ENCODE measurements at places on chromosomes 5 and 9.

- DNase-seq, result no peak
These were observed 2.6 kb upstream of the DAPK1 start for GRCh38 chr9:87494970-87495471.

GRCh38 chr9:116165912-116166311 lies 12.3 kb downstream of the PAPPA start:
- no peak for DNase-seq

DNA sequence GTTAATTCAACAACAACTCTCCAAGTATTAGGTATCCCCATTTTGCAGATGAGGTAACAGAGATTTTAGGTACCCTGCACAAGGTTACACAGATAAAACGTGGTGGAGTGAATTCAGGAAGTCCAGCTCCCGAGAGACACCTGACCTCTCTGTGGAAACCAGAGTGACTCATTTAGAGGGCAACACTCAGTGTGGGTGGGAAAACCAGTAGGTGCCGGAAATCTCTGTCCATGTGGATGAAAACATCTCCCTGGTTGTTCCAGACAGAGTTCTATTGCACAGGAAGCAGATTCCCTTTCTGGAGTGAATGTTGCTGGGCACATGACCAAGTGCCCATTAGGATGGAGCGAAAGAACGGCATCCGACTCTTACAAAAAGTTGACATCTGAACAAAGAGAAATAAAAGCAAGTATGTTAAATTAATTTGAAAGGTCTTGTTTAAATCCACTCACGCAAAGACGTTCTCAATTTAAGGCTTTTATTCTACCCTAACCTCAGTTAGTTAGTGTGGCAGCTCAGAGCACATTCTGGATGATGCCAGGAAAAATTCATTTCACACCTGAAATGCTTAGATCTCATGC lies 391.9 kb upstream of the WWC1 start:
- no peak for DNase-seq

DNA sequence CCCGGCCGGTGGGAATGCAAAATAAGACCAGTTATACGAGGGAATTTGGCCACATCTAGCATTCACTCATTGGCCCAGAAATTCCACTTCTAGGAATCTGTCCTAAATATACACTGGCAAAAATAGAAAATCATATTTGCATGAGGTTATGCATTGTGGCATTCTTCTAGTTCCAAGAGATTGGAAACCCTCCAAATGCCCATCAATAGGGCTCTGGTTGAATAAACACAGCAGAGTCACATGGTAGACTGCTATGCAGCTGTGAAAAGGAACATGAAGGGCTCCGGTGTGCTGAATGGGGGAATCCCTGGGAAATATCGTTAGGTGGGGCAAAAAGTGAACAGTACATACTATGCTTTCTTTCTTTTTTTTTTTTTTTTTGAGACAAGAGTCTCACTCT lies 36.8 kb downstream of the PTGES start:
- no peak for DNase-seq

DNA sequence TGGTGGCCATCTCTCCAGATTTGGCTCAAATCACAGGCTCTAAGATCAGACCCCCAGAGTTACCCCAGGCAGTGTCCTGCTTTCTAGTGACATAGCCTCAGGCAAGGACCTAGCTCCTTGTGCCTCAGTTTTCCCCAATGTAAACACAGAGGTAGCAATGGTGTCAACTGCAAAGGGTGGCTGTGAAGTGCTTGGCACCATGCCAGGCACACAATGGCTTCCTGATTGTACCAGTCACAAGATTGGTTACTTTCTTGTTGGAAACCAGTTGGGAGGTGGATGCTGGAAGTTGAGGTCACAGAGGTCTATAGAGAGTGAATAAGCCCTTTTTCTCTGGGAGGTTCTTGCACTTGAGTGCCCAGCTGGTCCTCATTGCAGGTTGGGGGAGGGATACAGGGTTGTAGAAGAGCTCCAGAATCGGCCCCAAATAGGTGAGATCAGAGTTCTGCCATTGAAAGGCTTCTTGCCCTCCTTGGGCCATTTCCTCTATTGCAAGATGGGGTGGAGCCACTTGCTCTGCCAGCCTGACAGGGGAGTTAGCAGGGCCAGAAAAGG lies 2.3 kb downstream of the STKLD1 start:
- no peak for DNase-seq

GRCh38 chr9:12416716-12417115 lies 276.5 kb upstream of the TYRP1 start:
- DNase-seq, result no peak

DNA sequence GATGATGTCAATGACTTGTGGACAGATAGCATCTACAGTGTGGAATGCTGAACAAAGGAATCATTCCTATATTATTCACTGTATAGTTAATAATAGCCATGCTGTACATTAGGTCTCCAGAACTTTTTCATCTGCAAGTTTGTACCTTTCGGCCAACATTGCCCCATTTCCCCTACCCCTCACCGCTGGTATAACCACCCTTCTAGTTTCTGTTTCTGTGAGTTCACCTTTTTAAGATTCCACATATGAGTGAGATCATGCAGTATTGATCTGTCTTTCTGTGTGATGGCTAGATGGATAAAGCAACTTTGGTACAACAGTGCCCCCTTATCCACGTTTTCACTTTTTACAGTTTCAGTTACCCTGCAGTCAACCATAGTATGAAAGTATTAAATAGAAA lies 18.8 kb upstream of the ALDH1B1 start:
- no peak for DNase-seq

DNA sequence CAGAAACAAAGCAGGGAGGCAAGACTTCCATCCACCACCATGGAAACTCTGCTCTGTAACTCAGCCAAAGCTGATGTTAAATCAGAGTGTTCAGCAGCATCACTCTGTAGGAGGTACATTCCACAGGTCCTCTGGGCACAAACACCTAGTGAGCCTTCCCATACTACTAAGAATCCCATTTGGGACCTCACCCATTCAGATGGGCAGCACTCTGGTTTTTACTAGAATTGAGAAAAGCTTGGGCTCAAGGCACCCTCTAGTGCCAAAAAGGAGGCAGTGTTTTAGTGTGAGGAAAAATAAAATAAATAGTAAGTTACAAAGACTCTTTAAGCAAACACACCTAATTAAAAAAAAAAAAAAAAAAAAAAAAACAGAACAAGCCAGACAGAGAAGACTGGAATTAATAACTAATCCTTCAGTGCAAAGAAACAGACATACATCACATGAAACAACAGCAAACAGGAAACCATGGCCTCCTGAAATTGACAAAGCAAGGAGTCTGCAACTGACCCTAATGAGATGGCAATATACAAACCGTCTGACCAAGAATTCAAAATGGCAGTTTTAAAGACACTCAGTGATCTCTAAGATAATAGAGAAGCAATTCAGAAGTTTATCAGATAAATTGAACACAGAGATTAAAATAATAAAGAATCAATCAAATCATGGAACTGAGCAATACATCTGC lies 159.5 kb downstream of the GNA14 start:
- DNase-seq, result no peak

DNA sequence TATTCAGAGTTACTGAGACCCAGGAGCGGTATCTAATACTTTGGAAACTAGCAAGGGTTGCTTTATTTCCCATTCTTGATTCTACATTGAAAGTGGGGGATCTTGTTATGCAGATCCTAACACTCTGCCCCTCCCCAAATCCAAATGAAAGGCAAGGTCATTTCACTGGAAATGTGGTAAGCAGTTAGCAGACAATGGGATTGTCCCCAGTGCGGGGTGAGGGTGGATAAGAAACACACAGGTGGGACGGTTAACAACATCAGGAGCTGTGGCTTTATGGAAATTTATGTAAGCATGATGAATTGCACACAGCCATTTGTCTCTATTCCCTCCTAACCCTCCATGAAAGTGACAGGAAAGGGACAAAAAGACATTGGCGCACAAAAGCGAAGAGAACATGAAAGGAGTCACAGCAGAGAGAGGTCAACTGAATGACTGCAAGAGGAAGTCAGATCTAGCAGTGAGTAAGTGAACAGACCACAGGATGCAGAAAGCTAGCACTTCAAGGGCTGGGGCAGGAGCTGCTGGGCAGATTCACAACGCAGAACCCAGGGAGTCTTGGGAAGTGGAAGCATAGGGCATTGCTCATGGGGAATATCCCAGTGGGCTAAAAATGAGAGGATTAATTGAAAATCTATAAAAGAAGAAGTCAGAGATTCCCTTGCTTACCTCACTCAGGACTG lies 184.4 kb downstream of the HSD17B3 start:
- no peak for DNase-seq

GRCh38 chr5:83498585-83498984 lies 27.0 kb downstream of the VCAN start:
- DNase-seq, result no peak

- DNase-seq, result no peak
These were observed 121.3 kb downstream of the RASGRF2 start for GRCh38 chr5:81081461-81081835.

GRCh38 chr5:142474431-142475094 lies 149.7 kb upstream of the SPRY4 start:
- DNase-seq, result no peak

DNA sequence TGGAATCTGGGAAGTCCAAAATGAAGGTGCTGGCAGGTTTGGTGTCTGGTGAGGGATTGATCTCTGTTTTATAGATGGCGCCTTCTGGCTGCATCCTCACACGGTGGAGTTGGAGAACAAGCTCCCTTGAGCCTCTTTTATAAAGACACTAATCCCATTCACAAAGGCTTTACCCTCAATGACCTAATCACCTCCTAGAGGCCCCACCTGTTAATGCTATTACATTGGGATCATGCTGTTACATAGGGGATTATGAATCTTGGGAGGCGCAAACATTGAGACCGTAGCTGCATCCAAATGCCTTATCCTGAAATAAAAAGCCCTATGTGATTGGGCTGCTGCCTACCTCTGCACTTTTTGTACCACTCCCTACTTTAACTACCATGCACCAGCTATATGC lies 197.1 kb upstream of the HMHB1 start:
- no peak for DNase-seq

DNA sequence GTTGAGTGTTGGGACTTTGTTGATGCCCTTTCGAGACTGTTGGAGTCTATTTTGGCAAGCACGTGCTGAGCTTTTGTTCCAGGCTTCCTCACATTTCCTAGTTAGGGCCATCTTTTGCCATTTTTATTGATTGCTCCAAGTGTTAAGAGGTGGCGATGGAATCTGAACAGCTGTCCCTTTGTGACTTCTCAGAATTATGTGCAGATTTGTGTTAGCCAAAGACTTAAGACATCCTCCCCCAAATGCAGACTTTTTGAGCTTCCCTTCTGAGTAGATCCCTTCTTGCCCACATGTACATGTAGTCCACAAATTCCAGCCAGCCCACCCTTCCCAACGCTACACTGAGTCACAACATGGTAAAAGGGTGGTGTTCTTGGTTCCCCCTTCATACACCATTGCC lies 59.2 kb downstream of the SPIN1 start:
- DNase-seq, result no peak

- DNase-seq, result no peak
These were observed 15.5 kb upstream of the SLC36A3 start for GRCh38 chr5:151318850-151319732.

DNA sequence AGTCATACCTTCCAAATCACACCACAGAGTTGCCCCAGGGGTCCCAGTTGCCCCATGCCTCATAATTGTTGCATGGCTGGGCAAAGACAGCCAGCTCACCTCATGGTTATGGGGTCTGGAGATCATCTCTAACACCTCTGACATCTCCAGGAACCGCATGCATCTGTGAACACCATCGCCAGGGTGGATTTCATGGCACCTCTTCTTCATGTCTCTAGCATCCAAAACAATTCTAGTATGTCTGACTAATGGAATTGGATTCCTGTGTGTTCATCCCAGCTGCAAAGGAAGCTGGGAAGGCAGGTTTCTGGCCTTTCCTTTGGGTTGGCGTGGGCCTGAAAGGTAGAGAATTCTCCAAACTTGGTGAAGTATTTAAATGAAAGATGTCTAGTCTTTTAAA lies 122.3 kb upstream of the ABCA1 start:
- DNase-seq, result no peak

DNA sequence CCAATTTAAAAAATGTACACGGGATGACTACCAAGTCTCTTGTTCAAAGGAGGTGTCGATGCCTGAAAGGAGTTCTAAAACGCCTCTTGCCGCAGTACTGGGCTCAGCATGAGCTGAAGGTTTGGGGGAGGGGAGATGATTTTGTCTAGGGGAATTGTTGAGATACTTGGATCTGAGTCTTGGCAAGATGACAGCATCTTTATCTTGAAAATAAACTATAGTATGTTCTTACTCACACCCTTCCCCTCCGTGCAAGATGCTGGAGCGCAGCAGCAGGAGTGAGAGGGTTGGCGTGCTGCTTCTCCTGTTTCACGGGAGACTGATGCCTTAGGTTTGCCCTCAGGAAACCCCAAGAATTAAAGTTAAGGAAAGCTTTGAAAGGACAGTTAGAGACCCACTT lies 47.3 kb downstream of the FAM78A start:
- DNase-seq, result no peak

GRCh38 chr9:123266655-123267399 lies 1.6 kb downstream of the STRBP start:
- no peak for DNase-seq

GRCh38 chr5:77379558-77380061 lies 112.5 kb downstream of the WDR41 start:
- DNase-seq, result no peak

GRCh38 chr9:137575364-137575715 lies 3.4 kb downstream of the DPH7 start:
- no peak for DNase-seq

- no peak for DNase-seq
These were observed 64.2 kb downstream of the GAPVD1 start for GRCh38 chr9:125325826-125326225.

DNA sequence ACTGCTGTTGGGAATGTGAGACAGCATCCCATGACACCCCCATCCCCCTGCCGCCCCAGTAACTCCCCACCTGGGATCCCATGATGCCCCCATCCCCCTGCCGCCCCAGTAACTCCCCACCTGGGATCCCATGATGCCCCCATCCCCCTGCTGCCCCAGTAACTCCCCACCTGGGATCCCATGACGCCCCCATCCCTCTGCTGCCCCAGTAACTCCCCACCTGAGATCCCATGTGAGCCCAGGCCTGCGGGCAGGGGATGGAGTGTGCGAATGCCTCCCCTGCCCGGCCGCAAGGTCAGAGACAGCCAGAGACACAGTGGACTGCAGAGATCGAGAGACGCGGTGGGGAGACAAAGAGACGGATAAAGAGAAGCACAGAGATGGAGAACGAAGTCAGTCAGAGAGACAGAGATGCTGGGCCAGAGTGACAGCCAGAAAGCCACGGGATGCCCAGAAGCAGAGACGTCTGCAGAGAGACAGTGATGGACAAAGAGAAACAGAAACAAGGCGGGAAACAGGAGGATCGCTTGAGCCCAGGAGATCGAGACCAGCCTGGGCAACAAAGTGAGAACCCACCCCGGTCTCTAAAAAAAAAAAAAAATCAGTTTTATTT lies 992 bp downstream of the SH2D3C start:
- DNase-seq, result no peak

- DNase-seq, result no peak
These were observed 1.3 kb downstream of the OGN start for GRCh38 chr9:92402826-92403745.

Data from stimulated activated CD4-positive, alpha-beta T cell treated with anti-CD3 and anti-CD28 coated beads, Interleukin-15, amount 100 ng/mL, for 1 hour (primary cell).